ENCODE measurements at places on chromosomes 1 and 21.

DNA sequence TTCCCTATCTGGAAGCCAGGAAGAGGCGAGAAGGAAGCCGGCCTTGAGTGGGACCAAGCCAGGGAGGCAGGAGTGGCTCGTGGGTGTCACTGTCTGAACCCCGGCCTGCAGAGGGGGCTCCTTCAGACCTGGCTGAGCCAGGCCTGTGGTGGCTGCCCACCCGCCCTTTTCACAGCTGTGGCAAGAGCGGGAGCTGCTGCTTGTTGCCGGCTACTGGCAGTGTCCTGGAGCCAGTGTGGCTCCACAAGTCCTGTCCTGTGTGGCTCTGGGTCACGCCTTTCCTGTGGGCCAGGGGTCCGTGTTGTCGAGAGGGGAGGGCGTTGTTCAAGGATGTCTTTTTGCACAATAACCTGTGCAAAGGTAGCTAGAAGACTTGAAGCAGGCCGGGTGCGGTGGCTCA, 1.3 kb downstream of the PFKL start:
- DNase-seq: no peak

DNA sequence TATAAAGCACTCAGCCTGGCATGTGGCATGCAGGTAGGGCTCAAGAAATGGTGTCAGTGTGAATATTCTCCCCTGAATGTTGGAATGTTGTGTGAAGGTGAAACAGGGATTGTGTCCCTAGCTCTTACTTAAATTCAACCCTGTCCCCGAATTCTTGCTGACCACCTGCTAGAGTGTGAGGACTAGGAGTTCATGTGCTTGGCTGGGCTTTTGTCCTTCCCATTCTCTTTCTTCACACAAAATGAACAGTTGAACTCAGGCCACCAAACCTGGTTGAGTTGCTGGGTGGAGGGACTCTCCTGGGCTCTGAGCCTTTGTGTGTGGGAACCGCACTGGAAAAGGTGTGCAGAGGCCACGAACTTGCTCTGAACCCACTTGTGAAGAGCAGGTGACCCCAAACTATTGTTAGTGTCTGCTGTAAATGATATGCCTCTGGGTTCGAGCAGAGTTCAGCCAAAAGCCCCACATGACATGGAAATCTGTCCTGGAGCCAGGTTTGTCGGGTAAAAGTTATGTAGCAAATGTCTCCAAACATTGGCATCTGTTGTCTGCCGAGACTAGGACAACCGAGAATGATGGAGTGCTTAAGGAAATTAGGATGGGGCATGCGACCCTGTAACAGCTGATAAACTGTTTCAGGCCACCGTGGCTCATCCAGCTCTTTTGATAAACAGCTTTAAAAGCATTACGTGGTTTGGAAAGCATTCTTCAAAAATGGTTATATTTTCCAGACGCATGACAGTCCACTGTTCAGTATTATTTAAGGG, 144.2 kb downstream of the DHRS3 start:
- no peak for DNase-seq

GRCh38 chr1:47816325-47817071, 180.7 kb downstream of the TRABD2B start:
- DNase-seq: no peak

DNA sequence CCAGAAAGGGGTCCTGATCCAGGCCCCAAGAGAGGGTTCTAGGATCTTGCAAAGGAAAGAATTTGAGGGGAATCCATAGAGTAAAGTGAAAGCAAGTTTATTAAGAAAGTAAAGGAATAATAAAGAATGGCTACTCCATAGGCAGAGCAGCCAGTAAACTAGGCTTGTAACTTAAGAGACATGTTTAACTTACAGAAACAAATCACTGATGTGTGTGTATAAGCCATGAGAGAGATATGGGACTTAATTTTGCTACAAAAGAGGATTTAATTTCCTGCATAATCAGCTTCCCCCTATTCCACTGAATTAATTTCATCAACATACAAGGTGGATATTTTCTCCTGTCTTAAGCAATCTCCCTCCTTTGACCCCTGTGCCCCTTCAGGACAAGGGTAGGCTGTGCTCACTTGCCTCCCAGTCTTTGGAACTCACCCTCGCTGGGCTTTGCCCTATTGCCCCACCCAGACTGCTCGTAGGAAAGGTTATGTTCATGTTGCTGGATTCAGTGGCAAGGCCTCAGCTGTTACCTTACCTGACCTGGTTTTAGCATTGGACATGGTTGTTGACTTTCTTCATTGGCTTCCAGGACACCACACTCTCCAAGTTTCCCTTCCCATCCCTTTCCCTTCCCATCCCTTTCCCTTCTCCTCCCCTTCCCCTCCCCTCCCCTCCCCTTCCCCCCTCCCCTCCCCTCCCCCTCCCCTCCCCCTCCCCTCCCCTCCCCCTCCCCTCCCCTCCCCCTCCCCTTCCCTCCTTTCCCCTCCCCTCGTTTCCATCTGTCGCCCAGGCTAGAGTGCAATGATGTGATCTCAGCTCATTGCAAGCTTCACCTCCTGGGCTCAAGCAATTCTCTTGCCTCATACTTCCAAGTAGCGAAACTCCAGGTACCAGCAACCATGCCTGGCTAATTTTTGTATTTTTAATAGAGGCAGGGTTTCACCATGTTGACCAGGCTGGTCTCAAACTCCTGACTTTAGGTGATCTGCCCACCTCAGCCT, 44.6 kb downstream of the TBCE start:
- no peak for DNase-seq

GRCh38 chr1:55147524-55147923, 67.6 kb downstream of the USP24 start:
- no peak for DNase-seq

DNA sequence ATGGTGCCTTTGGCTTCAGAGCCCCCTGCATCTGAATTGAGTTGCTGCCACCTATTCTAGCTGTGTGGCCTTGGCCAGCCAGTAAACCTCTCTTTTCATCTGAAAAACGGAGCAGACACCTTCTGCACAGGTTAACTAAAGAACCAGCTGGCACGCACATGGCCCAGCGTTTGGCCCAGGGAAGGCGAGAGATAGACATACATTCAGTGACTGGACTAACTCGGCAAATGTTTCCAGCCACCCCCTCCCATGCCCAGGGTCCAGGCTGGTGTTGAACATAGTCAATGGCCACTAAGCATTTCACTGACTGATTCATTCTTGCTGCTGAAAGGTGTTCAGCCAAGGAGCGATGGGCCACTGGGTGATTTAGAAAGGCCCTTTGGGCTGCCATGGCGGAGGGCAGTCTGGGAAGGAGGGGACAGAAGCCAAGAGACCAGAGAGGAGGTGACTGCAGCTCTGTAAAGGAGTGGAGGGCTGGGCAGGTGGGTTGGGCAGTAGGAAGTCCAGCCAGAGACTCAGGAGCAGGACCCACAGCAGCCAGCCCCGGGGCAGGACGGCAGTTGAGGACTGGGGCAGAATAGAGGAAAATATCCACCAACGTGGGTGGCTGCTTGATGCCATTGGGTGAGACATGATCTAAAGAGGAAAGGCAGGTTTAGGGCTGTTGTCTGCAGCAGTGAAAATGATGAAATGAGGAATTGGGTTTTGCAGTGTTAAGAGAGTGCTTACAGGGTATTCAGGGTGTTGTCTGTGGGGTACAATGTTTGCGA, 184.3 kb downstream of the HIVEP3 start:
- DNase-seq: no peak

- no peak for DNase-seq
Observed at GRCh38 chr1:46659307-46659870, 8.8 kb downstream of the ATPAF1 start.

- no peak for DNase-seq
Observed at GRCh38 chr1:93993731-93994130, 84.5 kb upstream of the GCLM start.

GRCh38 chr1:42933610-42934491, 24.8 kb downstream of the SLC2A1 start:
- no peak for DNase-seq

DNA sequence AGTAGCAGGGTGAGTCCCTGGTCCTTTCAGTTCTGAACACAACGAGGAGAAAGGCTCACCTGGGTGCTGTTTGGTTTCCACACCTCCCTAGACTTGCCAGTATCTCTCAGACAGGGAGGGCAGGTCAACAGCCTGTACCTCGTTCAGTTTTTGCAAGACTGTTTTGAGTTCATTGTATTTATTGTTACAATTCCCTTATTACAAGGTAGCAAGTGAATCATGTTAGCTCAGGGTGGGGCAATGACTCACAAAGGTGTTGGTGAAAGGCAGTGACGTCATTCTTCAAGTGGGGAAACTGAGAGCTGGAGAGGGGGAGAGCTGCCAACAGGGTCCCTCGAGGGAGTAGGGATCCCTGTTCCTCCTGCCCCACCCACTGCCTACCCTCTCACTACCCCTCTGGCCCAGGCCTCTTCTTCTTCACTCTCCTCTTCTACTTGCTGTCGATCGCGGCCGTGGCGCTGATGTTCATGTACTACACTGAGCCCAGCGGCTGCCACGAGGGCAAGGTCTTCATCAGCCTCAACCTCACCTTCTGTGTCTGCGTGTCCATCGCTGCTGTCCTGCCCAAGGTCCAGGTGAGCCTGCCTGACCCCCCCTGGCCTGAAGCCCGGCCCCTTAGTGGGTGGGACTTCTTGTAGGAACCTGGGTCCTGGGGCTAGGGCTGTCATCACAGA, 13.4 kb downstream of the SERINC2 start:
- DNase-seq: no peak

GRCh38 chr1:61301824-61302657, 219.7 kb downstream of the NFIA start:
- DNase-seq: no peak
